ENCODE measurements at places on chromosomes 1 and 21.

DNA sequence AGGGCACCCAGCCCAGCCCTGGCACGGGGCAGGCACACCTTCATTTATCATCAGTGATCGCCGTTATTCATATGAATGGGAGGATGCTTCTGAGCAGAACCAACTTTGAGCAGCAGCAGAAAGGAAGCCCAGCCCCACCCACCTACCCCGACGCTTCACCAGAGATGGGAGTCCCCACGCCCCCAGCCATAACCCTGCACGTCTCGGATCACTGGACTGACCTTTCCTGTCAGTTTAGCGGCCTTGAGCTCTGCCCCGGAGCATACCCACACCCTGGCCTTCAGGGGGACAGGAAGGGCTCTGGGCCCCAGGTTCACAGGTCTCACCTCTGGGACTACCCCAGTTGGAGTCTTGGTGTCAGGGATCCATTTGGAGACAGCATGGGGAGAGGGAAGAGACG, 18.1 kb downstream of the LRP8 start:
- no peak for DNase-seq

- no peak for DNase-seq
These were observed 76.4 kb upstream of the MARK1 start for GRCh38 chr1:220451532-220451931.

- no peak for DNase-seq
These were observed 231.7 kb upstream of the B3GALT2 start for GRCh38 chr1:193417945-193418744.

DNA sequence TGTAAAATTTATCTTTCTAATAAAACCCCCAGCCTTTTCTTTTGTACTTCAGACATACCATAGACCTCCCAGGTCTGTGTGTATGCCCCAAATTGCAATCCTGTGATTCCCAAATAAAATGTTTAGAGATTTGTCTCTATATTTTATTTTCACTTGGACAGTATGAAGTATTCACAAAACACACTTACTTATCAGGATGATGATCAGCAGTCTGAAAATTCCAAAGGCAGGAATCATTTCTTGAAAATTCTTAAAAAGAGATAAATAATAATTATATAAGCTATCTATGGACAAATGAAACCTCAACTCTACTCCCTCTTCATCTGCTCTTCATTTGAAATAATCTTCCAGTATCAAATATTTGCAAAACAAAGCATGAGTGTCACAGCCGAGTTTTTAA, 11.6 kb upstream of the GJA9 start:
- DNase-seq: no peak

GRCh38 chr1:203270448-203270847, 34.9 kb upstream of the BTG2 start:
- DNase-seq: no peak

DNA sequence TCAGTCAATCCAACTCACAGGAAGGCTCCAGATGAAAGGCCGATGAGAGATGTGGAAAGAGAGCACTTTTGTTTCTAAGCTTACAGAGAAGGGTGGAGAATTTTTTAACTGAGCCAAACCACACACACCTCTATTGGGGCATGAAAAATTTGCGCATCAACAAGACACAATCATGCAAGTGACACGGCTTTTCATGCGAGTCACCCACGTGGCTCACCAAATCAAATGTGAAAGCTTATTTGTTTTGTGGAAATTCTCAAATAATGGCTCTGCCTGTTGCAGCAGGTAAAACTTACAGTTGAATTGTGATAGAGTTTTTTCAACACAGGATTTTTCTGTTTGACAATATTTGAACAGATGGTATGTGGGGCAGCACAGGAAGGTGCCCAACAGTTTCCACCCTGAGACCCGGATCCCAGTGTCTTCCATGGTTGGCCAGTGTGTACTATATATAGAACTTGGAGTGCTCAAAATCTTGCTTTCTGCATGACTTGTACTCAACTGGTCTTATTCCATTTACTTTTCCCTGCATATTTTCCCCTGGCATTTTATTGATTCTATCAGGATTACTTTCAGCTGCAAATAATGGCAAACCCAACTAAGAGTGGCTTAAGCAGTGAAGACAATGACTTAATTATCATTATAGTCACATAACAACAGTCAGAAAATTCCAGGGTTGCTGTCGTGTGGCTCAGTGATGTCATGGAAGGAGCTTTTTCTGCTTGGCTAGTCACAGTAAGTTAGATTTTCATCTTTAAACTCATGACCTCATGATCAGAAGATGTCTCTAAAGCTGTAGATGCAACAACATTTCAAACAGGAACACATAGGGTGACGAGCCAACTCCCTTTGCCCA, 90.6 kb upstream of the SIM2 start:
- no peak for DNase-seq

DNA sequence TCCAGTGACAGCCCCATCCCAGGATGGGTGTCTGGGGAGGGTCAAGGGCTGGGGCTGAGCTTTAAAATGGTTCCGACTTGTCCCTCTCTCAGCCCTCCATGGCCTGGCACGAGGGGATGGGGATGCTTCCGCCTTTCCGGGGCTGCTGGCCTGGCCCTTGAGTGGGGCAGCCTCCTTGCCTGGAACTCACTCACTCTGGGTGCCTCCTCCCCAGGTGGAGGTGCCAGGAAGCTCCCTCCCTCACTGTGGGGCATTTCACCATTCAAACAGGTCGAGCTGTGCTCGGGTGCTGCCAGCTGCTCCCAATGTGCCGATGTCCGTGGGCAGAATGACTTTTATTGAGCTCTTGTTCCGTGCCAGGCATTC, 24.2 kb downstream of the PCSK9 start:
- DNase-seq: no peak

DNA sequence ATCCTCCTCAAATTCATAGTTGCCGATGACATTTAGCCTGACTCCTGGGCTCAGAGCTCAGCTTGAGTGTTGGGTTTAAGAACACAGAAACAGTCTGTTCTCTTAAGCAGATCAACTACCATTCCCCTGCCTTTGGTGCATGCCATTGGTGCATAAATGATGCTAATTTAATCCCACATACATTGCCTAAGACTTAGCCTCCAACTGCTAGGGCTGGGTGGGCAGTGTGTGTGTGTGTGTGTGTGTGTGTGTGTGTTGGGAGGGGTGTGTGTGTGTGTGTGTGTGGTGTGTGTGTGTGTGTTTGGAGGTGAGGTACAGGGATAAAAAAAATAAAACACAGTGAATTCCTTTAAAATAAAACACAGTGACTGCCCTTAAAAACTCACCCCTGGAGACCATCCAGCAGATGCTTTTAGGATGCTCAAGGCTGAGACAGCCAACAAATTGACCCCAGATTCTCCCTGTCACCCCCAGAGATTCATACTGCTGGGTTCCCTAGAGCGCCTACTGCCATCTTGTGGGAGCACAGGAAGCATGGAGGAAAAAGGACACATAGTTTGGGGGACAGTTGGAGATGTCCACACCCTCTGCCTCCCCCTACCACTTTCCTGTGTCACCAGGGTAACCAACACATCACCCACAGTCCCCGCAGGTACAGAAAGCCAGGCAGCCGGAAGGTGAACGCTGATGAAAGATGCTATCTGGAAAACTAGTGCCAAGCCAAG, 30.6 kb downstream of the KLHDC7A start:
- DNase-seq: no peak

- no peak for DNase-seq
These were observed 21.6 kb downstream of the VPS13D start for GRCh38 chr1:12251442-12251841.

GRCh38 chr1:183023601-183024316, 539 bp downstream of the LAMC1 start:
- DNase-seq: peak; percentile 56

DNA sequence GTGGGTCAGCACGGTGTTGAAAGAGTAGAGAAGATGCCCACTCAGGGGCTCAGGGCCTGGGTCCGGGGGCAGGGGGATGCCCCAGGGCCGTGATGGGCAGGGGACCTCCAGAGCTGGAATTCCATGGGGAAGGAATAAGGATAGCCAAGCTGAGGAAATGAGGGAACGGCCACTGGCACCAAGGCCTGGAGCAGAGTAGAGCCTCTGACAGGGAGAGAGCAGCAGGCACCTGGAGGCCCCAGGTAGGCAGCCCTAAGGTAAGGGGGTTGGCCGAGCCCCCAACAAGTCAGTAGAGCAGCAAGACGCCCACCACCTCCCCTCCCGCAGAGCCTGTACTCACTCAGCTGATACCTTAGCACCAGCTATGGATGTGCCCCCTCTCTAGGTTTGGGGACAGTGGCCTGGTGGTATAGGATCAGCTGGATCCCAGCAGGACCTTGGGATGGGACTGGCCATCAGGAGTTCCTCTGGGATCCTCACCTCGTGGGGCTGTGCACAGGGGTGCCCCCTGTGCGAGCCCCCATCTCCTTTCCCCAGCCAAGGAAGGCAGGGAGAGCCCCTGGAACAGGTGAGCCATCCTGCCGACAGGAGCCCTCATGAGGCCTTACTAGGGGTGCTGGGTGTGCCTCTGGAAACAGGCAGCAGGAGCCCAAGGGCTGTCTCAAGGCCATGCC, 21.0 kb upstream of the ARF1 start:
- DNase-seq: no peak

- no peak for DNase-seq
These were observed 51.5 kb downstream of the SYT2 start for GRCh38 chr1:202658769-202659168.

DNA sequence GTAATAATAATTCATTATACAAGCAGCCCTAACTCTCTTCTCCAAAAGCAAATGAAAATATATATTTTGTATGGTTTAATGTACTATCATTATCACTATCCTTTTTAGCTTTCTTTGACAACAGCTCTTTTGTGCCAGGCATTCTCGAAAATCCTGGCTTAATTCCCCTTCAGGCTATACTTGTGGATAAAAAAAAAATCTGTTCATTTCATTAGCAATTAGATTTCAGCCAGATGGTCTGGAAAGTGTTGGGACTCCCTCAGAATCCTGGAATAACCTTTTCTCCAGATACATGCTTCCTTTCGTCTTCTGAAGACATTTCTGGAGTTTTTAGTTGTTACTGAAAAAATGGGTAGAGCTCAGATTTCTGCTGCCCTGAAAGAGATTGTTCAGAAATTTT, 83.4 kb upstream of the PLPPR4 start:
- no peak for DNase-seq

- no peak for DNase-seq
These were observed 15.1 kb upstream of the ST6GALNAC3 start for GRCh38 chr1:76059451-76059850.

GRCh38 chr1:243942196-243943150, 92.4 kb upstream of the AKT3 start:
- DNase-seq: peak; percentile 58

GRCh38 chr21:33760641-33761440, 118.5 kb downstream of the ITSN1 start:
- no peak for DNase-seq

DNA sequence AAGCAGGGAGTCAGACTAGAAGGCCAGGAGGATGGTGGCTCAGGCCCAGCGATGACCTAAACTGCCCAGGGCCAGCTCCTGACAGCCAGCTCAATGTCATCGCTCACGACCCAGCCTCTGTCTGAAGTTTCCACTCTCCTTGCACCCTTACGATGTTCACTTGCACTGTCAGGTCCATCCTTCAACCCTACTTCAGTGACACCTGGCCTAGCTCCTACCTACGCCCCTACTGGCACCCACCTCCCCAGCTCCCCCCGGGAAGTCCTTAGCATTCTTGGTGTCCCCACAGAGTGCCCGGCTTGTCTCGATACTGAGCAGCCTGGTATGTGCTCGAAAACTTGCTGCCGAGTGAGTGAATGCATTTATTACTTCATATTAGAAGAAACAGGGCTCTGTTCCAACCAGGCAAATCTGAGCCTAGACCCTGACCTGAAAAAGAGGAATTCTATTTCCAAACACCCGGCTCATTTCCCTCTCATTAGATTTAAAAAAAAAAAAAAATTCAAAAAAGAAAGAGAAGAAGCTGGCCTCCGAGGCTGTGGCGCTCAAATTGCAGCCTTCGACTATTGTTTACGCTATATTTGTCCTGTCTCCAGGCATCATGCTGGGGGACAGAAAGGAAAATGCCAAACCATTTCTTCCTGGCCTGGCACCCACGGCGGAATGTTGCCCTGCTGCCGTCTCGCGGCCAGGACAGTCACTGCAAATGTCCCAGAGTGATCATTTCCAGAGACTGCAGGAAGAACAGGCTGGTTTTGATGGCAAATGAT, 29.8 kb upstream of the LRRC38 start:
- DNase-seq: peak; percentile 68

GRCh38 chr1:209029737-209030136, 553.8 kb upstream of the CAMK1G start:
- DNase-seq: no peak

DNA sequence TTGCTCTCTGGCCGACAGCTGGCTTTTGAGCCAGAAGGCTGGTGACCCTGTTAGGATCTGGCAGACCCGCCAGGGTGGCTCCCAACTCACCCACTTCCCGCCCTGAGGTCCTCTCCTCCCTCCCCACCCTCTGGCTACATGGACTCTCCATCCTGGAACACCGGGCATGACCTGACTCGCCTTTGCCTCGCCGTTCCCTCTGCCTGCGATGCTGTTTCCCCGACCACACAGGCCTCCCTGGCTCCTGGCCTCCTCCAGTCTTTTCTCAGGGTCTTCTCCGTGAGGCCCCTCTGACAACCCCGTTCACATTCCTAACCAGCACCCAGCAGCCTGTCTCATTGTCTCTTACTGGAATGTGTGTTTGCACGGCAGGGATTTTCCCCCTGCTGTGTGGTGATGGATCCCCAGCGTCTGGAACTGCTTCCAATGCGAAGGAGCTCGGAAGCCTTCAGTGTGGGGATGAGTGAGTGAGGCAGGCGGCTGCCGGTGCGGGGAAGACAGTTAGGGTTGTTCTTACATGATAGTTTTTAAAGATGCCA, 46.0 kb upstream of the POFUT2 start:
- DNase-seq: no peak

GRCh38 chr1:201528631-201529252, 10.2 kb upstream of the NAV1 start:
- no peak for DNase-seq

GRCh38 chr21:33334191-33334590, 9.4 kb downstream of the IFNAR1 start:
- no peak for DNase-seq

DNA sequence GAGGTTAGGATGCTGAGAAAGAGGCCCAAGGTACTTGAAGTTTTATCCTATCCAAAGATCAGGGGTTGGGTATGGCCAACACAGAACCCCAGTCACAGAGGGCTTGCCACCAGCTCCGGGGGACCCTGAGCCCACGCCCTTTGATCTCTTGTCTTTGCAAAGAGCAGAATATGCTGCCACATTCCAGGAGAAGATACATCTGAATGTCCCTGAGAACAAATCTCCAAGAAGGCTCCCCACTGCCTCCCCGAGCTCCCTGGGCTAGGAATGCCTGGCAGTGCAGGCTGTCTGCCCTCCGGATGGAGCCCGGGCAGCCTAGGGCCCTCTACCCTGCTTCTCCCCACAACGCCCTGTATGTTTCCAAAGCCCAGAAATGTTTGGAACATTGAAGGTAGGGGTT, 49.2 kb downstream of the AJAP1 start:
- no peak for DNase-seq

GRCh38 chr1:223810586-223810985, 35.2 kb downstream of the TP53BP2 start:
- DNase-seq: no peak

GRCh38 chr21:38956856-38957571, 151.3 kb downstream of the ETS2 start:
- no peak for DNase-seq

Data from head of caudate nucleus (tissue), 42 donors.